Fibroblast of upper back skin (primary cell): ENCODE measurements at places on chromosomes 6 and 20.

GRCh38 chr6:144646093-144647056 lies 361.2 kb downstream of the UTRN start:
- peak; percentile 32 for DNase-seq

GRCh38 chr6:33967966-33968724 lies 164.3 kb upstream of the MLN start:
- DNase-seq: peak; percentile 16

DNA sequence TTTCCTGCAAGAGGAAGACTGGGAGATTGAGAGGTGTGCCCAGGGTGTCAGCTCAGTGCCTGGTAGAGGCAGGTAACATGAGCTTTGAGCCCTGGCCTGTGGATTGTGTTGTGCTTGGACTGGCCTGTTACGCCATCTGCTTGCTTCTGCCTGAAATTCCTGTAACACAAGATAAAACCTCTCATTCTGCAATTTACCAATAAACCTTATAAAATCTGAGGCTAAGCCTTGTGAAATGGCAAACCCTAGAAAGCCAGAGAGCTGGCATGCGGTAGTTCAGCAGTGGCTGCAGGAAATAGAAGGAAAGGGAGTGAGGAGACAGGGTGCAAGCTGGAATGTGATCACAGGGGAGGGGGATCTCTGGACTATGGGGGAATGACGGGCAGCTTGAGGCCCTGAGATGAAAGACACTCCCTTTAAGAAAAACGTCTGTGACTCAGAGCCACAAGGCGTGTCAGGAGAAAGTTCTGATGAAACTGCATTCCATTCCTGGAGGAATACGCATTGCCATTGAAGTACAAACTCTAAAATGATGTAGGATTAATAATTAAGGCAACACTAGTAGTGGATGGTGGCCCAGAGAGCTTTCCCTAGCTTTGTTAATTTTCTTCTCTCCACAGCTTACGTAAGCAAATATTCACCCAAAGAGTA lies 26.3 kb upstream of the TFAP2A start:
- DNase-seq: peak; percentile 87

DNA sequence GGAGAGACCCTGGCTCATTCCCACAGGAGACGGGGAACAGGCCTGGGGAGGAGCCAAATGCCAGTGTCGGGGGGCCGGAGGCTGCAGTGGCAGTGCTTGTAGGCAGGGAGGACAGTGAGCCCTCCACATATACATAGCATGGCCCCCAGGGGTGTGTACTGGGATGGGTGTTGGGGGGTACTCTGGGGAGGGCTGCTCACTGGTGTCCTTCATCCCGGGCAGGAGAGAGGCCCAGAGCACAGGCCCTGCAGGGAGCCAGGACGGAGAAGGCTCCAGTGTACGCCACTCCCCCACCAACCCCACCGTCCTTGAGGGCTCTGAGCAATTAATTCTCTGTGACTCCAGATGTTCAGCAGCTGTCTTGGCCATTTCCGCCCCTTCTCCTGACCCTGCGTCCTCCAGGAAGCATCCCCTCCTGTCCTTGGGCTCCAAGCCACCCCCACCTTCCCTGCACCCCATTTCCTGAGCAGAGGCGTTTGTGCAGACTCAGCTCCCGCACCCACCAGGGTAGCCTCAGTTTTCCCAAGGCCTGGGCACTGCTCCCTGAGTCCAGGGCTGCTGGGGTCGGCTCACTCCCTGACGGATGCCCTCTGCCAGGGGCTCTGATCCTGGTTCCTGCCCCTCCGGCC lies 3.4 kb upstream of the ABHD16B start:
- no peak for DNase-seq

- DNase-seq: peak; percentile 83
Observed at GRCh38 chr6:133756078-133756695, 132.7 kb upstream of the TCF21 start.

- DNase-seq: no peak
Observed at GRCh38 chr6:166998256-166999144, 697 bp upstream of the CEP43 start.

DNA sequence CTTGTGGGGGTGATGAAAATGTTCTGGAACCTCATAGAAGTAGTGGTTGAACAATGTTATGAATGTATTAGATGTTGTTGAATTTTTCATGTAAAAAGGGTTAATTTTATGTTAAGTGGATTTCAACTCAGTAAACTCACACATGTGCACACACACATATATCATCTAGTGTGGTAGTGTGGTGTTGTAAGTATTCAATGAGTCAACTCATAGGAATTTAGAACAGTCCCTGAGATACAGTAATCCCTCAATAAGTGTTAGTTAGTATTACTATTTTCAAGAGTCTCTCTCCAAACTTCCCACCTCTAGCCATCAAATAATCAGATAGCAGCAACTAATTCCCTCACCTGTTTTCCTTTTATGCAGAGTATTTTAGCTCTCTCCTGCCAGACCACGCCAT lies 563.1 kb upstream of the JARID2 start:
- peak; percentile 83 for DNase-seq

DNA sequence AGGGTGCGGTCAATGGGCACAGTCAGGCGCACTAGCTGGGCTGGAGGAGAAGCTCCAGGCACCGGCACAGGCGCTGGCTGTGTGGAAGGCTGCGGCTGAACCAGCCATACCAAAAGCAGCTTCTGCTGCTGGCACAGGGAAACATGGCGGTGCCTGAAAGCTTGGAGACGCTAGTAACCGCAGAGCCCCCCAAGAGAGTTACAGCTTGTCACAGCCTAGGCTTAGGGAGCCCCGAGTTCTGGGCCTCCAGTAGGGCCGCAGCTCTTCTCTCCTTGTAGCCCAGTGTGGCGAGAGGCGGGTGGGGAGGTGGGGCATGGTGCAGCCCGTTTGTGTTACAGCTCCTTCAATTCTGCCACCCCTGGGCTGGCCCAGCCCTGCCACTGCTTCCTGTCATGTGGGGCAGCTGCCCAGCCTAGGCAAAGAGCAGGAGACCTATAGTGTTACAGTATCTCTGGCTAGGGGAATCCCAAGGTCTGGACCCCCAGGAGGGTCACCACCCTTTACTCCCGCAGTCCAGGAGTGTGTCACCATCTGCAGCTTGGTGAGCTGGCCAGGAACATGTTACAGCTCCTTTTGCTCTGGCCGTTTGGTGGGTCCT lies 58.6 kb upstream of the MANEA start:
- no peak for DNase-seq

DNA sequence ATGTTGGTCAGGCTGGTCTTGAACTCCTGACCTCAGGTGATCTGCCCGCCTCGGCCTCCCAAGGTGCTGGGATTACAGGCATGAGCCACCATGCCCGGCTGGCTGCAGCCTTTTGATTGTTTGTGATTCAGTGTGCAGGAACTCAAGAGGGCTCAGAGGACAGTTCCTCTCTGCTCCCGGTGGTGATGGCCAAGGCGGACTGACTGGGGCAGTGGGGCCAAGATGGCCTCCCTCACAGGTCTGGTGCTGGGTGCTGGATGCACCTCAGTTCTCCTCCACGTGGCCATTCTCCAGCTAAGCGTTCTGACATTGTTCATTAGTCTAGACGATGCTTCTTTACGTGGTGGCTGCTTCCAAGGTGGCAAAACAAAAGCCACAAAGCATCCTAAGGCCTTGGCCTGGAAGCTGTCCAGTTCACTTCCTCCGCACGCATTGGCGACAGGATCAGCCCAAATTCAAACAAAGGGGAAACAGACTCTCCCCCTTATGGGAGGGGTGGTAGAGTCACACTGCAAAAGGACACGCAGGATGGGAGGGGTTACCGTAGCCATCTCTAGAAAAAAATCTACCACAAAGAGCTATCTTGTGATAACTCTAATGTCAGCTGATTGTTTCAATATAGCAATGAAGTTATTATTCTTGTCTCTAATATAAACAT lies 146.9 kb downstream of the FOXC1 start:
- DNase-seq: no peak

- DNase-seq: no peak
Observed at GRCh38 chr6:66128656-66129055, 421.6 kb upstream of the EYS start.

GRCh38 chr6:164183556-164184123 lies 769.1 kb downstream of the QKI start:
- DNase-seq: no peak
